Right lung (tissue), 10 donors: ENCODE measurements at places on chromosomes 5 and 9. TPM values are rescaled to one million over a fixed set of nuclear protein-coding genes. Genes with fewer than 3 reads are reported as not detected.

SHOC1 gene
- 0.46 TPM for polyA plus RNA-seq

GRXCR2 gene
- not detected for polyA plus RNA-seq

MPDZ gene
- 77.2 TPM for polyA plus RNA-seq

SLC6A3 gene
- polyA plus RNA-seq, result 1.5 TPM

PCDHA2 gene
- polyA plus RNA-seq, result 0.15 TPM

DOLPP1 gene
- polyA plus RNA-seq, result 17.3 TPM

PRELID2 gene
- polyA plus RNA-seq, result 8.0 TPM

TAF1L gene
- polyA plus RNA-seq, result 0.09 TPM

ADAMTS16 gene
- polyA plus RNA-seq, result 0.58 TPM

- DNase-seq, result no peak
These were observed 180.6 kb downstream of the GABRG2 start for GRCh38 chr5:162248107-162248713.

GRCh38 chr9:116596646-116597045, 90.5 kb upstream of the TRIM32 start:
- DNase-seq, result no peak

DNA sequence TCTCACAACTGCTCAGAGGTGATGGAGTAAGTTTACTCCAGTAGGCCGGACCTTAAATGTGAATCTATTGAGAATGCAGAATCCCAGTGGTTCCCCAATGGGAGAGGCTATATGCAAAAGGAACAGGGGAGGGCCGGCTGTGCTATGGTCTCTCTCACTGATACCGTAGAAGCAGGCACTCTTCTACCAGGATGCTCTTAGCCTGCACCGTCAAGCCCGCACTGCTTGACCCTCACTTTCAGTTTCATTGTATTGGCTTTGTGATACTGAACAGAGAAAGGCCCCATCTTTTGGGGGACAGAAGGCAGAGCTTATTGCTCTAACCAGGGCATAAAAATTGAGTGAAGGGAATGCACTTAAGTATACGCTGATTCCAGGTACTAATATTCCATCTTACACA, 615.0 kb upstream of the RGMB start:
- DNase-seq, result no peak

DNA sequence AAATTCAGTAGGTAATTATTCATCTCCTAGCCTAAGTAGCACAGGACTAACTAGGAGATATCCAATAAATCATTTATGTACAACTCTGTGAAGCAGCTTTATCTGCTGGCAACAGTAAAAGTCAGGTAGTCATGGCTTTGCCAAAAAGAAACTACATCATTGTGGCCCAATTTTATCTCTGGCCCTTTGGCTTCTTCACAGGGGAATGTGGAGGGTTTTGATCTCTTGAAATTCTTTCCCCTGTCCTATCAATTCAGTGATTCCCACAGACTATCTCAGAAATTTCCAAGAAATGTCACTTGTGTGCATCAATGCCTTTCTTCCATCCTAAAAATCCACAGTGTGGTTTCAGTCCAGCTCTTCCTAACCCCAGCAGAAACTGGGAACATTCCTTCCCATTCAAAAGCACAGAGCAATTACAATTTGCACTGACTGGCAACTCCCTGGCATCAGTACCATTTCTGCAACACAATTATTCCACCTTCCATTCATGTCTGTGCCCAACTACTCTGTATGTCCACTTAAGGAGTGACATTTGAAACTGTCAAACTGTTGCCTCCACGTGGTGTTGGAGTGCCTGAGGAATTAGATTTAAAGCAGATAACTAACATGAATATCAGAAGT, 6.6 kb downstream of the CDC14B start:
- no peak for DNase-seq

DNA sequence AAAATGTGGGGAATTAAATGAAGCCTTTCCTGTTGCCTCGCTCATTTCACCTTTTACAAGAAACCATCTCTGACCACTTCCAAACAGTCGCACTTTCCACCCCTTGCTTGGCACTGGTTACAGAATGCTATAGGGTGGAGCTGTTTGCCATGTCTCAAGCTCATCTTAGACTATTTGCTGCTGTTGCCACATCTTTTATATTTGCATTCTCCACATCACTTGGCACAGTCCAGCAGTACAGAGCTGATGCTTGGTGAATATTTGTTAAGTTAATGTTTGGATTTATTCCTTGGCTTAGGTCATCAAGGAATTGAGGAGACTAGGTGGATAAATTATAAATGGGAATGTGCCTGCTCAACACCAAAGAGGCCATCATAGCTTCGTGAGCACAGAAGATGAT, 53.2 kb downstream of the GNA14 start:
- DNase-seq, result no peak

DNA sequence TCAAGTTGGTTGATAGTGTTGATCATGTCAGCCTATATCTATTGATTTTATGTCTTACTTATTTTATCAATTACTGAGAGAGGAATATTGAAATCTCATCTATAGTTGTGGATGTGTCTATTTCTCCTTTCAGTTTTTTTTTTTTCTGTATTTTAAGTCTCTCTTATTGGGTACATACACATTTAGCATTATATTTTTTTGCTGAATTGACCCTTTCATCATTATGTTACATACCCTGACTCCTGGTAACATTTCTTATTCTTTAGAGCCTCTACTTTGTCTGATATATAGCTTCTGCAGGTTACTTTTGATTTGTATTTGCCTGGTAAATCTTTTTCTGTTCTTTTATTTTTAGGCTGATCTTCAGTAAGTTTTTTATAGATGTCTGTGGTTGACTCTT, 179.5 kb downstream of the GDNF start:
- DNase-seq, result no peak

- peak; percentile 6 for DNase-seq
These were observed 2.3 kb upstream of the IRX2 start for GRCh38 chr5:2753452-2754420.

DNA sequence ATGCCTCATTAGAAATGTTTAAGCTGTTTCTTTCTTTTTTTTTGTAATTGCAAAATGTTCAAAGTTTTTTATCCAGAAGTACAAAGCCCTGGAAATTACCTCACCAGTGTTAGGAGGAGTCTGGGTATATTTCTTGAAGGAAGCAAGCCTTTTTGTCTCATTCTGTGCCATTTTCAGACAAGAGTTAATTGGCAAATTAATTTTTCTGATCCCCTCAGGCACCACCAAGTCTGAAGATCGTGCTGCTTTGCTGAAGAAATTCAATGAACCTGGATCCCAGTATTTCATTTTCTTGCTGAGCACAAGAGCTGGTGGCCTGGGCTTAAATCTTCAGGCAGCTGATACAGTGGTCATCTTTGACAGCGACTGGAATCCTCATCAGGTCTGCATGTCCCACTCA, 94.9 kb downstream of the SMARCA2 start:
- DNase-seq, result no peak

- DNase-seq, result no peak
These were observed 90.8 kb downstream of the COL23A1 start for GRCh38 chr5:178499352-178499751.

DNA sequence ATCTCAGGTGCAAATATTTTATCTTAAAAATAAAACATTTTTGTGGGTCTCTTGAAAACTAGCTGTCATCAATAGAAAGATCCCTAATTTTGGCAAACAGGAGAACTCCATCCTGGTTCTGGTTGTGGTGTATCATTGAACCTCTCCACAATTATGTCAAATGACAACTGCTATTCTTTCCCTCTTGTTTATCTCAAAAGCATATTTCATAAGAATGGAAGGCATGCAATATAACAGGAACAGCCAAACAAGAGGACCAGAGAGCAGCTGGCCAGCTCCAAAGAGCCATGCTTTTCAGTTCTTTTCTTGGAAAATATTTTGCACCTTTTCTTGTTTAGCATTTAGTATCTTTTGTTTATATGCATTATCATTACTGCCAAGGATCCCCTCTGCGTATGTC, 125.4 kb downstream of the ADAMTS6 start:
- DNase-seq, result no peak

GRCh38 chr5:141902015-141902814, 21.5 kb upstream of the DELE1 start:
- no peak for DNase-seq

- DNase-seq, result no peak
These were observed 1.2 kb upstream of the REXO4 start for GRCh38 chr9:133419005-133419404.

DNA sequence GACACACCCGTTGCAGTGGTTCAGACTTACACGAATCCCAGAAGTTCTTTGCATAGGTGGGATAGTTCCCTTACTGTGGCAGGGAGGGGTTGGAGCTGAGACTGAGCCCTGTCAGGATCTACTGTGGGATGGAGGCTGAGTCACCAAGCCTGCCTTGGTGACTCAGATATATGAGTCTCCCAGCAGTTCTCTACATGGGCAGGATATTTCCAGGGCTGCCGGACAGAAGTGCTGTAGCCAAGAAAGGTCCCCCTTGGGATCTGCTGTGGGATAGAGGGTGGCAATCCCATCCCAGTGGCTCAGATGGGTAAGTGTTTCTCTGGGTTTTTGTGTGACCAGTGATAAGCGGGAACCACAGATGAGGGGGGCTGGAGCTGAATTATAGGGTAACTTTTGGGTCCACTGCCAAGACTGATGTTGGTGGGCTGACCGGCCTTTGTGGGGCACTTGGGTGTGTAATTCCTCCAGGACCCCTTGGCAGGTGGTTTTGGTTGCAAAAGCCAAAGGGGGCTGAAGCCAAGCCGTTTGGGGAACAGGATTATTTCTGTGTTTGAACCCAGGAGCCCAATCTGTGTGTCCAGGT, 18.7 kb downstream of the XRCC4 start:
- DNase-seq, result no peak

GRCh38 chr9:20208961-20209371, 413.3 kb downstream of the MLLT3 start:
- no peak for DNase-seq

DNA sequence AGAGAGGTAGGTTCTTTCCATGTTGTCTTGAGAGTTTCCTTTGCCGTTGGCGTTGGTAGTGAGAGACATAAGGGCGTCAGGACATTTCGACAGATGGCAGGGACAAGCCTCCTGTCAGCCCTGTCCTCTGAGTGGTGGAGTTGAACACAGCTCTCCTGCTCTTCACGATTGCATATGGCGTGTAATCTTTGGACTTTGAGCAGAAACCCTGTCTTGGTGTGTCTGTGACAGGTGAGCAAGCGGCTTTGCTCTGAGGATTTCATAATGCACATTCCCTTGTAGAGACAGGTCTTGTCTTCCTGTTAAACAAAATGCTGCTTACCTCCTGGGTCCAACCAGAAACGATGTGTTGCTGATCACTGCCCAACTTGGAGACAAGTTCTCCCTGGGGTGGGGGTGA, 146.5 kb downstream of the NXNL2 start:
- DNase-seq, result no peak

GRCh38 chr9:27154908-27155307, 45.9 kb downstream of the TEK start:
- DNase-seq, result peak; percentile 39

GRCh38 chr5:87069974-87070608, 197.6 kb upstream of the RASA1 start:
- no peak for DNase-seq

GRCh38 chr9:133135146-133135745, 14.2 kb upstream of the RALGDS start:
- DNase-seq, result no peak

GRCh38 chr9:441126-441525, 226.5 kb downstream of the DOCK8 start:
- no peak for DNase-seq

- no peak for DNase-seq
These were observed 82.7 kb downstream of the DOCK8 start for GRCh38 chr9:297104-297972.
